NCI-H1105 treated with DMSO at 0.1 percent for 48 hours (cell line): ENCODE measurements at places on chromosomes 13 and 19.

DNA sequence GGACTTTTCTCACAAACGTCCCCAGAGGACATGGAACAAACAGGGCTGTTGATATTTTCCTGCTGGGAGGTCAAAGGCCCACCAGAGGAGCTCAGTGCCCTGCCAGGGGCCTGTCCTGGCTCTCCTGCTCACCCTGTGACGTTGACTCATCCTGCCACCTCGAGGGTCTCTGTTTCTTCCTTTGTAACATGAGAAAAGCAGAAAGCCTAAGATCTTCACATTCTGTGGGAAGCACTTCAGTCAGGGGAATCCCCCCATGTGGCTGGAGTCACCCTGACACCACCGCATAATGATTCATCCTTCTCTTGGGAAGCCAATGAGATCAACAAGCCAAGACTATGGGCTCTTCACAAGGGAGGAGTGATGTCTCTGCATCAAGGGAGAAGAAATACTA, 147.9 kb downstream of the KATNAL1 start:
- DNase-seq = no peak

DNA sequence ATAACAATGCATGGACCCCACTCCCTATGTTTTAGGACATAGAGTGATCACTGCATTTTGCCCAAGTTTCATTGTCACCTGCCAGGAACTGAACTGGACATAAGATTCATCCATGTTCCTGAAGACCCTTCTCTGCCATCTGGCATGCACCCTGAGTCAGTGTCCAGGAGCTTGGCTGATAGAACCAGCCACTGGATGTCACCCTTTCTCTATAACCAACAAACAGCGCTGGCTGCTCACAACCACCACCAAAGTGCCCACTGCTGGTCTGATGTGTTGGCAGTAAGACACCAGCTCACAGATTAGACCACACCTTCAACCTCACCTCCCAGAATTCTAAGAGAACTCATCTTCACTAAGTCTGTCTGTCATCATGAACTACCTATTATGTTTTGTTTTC, 333.4 kb downstream of the ITGBL1 start:
- DNase-seq = peak; percentile 12

- no peak for DNase-seq
Measured at GRCh38 chr19:11345122-11345803, 805 bp downstream of the TMEM205 start.

- no peak for DNase-seq
Measured at GRCh38 chr13:49097374-49097773, 121.7 kb downstream of the FNDC3A start.

- DNase-seq = no peak
Measured at GRCh38 chr13:72500851-72501250, 226.6 kb downstream of the MZT1 start.

GRCh38 chr19:10797541-10798256, 38.3 kb downstream of the TMED1 start:
- DNase-seq = no peak

GRCh38 chr13:110259651-110260050, 47.3 kb downstream of the COL4A1 start:
- DNase-seq = no peak

GRCh38 chr19:12777217-12778016, 2.1 kb upstream of the HOOK2 start:
- peak; percentile 76 for DNase-seq

DNA sequence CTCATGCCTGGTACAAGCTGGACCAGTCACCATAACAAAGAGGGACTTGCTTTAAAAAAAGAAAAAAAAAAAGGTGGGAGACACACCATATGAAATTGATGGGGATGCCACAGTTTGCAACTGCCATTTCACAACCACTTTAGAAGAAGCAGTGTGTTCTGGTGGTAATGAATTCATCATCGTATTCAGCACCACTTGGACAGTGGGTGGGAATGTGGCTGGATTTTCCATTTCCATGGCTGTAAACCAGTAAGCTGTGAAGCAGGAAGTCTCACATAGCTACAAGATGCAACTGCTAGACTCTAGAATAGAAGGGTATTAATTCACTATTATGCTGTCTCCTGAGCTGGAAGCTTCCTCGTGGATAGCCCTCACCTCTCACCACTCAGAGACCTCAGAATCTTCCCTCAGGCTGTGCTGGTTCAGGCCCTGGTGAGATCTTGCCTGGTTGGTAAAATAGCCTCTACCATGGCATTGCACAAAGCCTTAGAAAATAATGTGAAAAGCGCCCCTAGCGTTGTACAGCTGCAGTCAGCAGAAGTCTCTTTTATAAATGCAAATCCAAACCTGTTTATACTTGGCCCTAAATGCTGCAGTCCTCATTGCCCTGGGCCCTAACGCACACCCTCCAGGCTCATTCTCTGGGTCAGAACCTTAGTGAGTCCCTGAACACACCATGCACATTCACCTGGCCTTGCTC, 150.7 kb downstream of the KCTD15 start:
- DNase-seq = no peak

DNA sequence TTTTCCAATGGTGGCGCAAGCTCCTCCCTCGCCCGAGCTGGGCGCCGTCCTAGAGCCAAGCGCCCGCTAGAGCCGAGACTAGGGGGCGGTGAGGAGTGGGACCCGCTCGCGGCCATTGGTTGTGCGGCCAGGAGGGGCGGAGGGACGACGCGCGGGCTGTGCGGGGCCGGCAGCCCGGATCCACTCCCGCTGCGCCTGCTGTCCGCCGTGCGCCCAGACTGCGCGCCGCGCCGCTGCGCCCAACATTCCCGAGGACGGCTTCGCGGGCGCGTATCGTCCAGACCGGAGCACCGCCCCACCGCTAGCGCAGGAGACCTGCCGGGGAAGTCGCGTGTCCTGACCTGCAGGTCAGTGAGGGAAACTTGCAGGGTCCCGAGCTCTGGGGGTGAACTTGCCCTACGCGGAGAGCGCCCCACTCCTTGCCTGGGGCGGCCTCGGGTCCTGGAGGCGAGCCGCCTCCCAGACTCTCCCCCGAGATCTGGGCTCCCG, at the start of gene SERTM1:
TSS of gene SERTM1 (plus strand) at position 183 of the 489 bp plus-strand sequence. CDS start 21,059 bp downstream, outside the sequence.
- peak; percentile 42 for DNase-seq

DNA sequence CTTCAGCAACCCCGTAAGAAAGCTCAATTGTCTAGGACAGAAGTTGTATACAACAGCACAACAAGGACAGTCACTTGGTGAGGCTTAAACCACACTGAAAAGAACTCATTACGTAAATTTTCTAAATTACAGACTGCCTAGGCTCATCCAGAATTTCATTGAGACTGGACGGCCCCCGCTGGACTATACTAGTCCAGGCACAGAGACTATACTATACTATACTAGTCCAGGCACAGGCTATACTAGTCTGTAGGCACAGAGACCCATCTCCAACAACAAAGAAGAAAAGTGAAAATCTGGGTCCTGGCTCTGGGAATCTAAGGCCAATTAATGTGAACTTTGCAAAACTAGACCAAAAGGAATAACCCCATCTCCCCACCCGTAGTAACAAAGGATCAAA, 700 bp downstream of the ZNF816 start:
- no peak for DNase-seq

- no peak for DNase-seq
Measured at GRCh38 chr13:94309997-94310855, 169.3 kb downstream of the DCT start.

DNA sequence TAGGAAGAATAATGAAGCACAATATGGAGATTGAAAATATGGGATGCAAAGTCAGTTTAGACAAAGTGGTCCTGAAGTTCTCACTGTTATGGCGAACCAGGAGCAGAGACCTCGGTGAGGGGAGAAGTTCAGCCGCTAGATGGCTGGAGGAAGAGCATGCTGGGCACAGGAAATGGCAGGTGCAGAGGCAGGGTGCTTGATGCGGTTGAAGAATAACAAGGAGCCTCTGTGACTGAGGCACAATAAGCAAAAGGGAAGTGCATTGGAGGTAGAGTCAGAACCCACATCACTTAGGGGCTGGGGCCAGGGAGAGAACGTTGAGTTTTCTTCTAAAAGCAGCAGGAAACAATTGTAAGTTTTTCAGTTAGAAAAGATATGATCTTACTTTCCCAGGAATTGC, 1725.2 kb downstream of the EFNB2 start:
- DNase-seq = no peak

DNA sequence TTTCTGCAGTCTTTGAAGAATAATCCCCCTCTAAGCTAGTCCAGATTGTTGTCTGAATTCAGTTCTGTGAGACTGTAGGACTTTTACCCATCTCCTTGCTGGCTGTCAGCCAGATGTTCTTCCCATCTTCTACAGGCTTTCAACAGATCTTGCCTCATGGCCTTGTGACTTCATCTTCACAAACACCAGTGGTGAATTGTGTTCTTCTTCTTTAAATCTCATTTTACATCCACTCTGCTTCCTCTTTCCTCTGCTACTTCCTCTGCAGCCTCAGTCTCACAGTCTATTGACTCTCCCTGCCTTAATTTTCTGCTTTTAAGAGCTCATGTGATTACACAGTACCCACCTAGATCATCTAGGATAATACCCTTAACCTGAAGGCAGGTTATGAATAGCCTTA, 859.0 kb upstream of the SLITRK1 start:
- no peak for DNase-seq

GRCh38 chr19:7738023-7738422, 6.1 kb upstream of the CLEC4G start:
- no peak for DNase-seq

DNA sequence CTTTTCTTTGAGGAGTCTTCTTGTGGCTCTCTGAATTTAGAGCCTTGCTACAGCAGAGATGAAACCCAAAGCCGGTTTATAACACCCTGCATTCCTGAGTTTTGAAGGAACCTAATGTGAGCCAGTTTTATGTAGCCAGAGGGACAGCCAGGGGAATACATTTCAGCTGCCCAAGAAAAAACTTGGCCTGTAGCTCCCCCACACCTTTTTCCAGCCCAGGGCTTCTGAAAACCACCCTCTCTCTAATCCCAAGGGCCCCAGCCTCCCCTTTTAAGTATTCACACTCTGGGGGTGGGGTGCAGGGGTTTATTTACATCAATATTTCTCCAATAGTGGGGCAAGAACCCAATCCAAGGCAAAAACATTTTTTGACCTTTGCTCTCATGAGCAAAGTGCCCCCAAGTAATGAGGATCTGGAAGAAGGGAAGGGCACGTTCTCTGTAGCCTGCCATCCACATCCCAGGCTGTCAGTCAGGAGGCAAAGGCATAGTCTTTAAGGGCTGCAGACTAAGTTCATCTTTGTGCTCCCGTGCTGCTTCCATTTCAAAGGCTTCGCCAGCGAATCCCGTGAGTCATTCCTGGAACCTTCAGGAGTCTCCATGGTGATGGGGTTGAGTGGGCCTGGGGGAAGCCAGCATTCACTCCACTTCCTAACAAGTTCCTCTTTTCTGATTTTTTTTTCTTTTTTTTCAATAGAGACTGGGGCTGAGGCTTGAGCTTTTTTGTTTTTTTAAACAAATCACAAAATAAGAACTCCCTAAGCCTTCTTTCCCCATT, 33.2 kb upstream of the MEDAG start:
- no peak for DNase-seq

DNA sequence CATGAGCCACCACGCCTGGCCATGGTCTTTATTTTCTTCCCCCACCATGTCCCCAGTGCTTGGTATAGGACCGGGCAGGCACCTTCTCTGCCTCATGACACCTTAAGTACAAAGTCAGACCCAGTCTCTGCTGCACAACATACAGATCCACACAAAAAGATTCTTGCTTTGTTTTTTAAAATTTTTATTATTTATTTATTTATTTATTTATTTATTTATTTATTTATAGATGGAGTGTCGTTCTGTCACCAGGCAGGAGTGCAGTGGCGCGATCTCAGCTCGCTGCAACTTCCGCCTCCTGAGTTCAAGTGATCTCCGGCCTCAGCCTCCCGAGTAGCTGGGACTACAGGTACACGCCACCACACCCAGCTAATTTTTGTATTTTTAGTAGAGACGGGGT, 2.5 kb upstream of the NFIX start:
- no peak for DNase-seq
